ENCODE measurements at places on chromosomes 7 and 10. TPM values are rescaled to one million over a fixed set of nuclear protein-coding genes. Genes with fewer than 3 reads are reported as not detected.

KLF14 gene
- 0.20 TPM for total RNA-seq

CPA4 gene
- total RNA-seq = 25.9 TPM

NACAD gene
- 0.08 TPM for total RNA-seq

DNA sequence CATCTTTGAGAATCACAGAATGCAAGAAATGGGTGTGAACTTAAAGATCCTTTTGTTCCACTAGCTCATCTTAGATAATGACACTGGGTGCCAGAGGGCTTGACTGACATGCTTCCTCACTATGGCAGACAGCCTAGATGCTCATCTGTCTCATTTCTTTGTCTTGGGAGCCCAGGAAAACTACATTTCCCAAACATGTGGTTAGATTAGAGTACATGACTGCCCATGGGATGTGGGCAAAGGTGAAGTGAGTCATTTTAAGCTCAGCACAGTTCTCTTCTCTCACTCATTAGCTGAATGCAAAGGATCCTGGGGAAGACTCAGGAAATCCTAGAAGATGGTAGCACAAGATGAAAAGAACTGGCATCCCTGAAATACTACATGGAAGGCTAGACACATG is 32.5 kb upstream of the TBX20 start:
- DNase-seq = peak; percentile 85

- no peak for DNase-seq
Observed at GRCh38 chr10:71124921-71125748, 87.2 kb upstream of the UNC5B start.

- no peak for DNase-seq
Observed at GRCh38 chr10:72814099-72814790, 79.3 kb upstream of the OIT3 start.

AMZ1 gene
- total RNA-seq = not detected

CPXM2 gene
- total RNA-seq = not detected

DNA sequence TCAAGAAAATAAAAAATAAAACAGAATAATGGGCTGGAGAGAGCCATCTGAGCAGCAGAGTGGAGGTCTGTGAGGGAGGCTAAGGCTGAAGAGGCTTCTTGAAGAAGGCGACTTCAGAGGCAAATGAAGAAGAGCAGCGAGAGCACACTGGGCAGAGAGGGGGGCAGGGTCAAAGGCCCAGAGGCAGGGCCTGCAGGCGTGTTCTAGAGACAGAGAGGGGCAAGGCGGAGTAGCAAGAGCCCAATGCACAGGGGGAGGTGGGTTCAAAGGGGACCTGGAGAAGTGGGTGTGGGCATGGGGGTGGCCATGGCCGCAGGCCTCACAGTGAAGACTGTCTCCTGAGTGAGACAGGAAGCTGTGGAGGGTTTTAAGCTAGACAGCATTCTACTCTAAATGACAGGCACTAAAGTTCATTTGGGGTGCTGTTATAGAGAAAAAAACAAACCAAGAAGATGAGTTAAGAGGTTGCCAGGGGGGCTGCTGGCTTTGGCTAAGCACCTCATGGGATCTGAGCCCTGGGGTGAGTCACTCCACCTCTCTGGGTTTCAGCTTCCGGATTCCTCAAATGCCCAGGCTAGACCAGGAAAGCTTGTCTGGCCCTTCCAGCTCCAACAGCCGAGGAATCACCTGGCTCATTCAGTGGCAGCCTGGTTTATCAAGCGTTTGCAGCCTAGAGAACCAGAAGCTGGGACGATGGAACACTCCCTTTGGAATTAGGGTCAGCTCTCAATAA is 81.7 kb downstream of the DLG5 start:
- peak; percentile 93 for DNase-seq

GRCh38 chr10:96743988-96744585 is 23.8 kb upstream of the PIK3AP1 start:
- DNase-seq = peak; percentile 28

CCDC172 gene
- not detected for total RNA-seq

ECHDC3 gene
- 2.1 TPM for total RNA-seq

DNA sequence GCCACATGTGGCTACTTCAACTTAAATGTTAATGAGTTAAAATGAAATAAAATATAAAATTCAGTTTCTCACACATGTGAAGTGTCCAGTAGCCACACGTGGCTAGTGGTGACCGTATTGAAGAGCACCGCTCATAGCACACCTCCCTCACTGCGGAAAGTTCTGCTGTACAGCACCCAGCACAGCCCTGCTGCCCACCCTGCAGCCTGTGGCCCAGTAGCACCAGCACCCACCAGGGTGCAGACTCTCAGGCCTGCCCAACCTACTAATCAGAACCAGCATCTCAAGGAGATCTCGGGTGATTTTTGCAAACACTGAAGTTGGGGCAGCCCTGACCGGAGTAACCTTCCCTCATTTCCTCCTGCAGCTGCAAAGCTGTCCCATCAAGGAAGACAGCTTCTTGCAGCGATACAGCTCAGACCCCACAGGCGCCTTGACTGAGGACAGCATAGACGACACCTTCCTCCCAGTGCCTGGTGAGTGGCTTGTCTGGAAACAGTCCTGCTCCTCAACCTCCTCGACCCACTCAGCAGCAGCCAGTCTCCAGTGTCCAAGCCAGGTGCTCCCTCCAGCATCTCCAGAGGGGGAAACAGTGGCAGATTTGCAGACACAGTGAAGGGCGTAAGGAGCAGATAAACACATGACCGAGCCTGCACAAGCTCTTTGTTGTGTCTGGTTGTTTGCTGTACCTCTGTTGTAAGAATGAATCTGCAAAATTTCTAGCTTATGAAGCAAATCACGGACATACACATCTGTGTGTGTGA is 162.8 kb upstream of the LANCL2 start:
- DNase-seq = no peak

DNA sequence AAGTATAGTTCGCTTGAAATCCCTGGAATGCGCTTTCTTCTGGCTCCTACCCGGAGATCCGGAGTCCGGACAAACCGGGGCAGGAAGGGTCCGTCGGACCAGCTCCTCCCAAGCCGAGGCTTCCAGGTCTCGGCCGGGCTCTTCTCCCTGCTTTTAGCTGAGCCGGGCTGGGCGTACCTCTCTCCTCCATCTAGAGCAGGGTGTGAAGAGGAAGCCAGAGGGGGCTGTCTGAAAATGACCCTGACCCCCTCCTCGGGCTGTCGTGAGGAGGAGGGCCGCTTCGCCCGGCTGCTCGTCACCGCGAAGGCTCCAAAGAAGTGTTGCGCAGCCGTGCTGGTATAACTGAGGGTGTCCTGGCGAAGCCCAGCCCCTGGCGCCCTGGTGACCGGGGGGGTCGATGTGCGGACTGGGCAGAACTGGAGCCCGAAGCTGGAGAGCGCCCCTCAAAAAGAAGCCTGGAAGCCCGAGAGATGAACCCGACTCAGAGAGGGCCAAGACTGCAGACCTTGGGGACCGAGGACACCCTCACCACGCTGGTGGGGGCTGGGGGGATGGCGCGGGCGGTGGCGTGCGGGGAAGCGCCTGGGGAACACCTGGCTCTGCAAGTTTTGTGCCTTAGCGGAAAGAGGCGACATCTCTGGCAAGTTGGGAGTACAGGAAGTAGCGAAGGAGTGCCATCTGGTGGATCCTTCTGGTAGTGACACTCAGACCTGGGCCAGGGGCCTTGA is 5.7 kb downstream of the KAZALD1 start:
- DNase-seq = peak; percentile 74

ASB10 gene
- not detected for total RNA-seq

CTAGE4 gene
- total RNA-seq = 0.17 TPM

TMEM213 gene
- not detected for total RNA-seq

GPR26 gene
- not detected for total RNA-seq

SVOPL gene
- not detected for total RNA-seq

- DNase-seq = no peak
Observed at GRCh38 chr7:12572941-12573575, 2.5 kb downstream of the SCIN start.

GRCh38 chr7:33395340-33395739 is 266.0 kb downstream of the BBS9 start:
- DNase-seq = no peak

GRCh38 chr7:47814905-47815613 is 133.2 kb downstream of the PKD1L1 start:
- DNase-seq = no peak

DNA sequence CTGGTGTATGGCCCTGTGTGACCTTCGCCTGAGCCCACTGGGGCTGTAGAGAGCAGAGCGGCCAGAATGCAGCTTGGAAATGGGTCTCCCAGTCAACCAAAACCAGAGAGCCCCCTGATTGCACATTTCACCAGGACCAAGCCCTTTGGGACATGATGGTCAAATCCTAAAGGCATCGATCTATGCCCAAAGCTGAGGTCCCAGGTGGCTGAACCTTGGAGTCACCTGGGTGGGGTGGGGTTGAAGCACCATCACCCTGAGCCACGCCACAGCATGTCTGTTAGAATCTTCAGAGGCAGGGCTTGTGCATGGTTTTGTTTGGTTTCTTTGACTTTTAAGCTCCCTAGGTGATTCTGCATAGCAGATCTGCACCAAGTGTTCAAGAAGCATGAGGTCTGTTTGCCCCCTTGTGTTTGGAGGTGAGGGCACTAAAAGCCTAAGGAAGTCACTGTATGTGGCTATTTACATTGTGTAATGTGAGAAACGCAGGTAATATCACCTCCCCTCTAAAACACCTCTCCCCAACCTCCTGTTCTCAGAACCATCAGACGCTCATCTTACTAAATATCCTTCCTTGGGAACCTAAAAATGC is 9.6 kb downstream of the PKD1L1 start:
- DNase-seq = no peak

ZCWPW1 gene
- total RNA-seq = 1.1 TPM

DNA sequence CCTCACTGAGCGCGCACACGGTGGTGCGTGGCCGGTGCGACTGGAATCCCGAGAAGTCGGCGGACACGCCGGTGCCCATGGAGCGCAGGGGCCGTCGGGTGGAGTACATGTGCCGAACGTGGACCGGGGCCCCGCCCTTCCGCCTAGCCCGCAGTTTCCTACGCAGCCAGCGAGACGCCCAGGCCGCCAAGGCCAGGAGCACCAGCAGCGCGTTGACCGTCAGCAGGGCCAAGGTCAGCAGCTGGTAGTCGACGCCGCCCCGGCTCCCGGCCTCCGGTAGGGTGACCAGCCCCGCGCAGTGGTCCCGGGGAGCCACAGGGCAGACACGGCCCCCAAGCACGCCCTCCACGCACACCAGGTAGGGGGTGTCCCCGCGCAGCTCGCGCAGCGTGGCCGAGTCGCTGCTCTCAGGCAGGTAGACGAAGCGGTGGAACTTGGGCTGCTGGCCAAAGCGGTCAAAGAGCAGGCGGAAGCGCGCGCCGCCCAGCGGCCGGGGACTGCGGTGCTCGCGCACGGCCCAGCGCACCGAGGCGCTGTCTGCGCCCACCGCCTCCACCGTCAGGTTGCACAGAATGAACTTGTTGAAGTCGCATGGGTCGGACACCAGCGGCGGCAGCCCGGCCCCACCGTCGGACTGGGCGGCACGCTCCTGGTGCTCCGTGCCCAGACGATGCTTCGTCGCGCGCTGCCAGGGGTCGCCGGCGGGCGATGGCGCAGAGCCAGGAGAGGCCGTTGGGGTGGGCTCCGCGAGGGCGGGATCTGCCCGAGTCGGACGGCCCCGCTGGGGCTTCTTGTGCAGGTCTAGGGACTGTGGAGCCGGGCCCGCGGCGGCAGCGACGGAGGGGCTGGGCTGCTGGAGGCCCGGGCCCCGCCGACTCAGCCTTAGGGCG is 2.2 kb downstream of the TRIL start:
- no peak for DNase-seq

GRCh38 chr7:106143711-106144337 is 31.7 kb upstream of the SYPL1 start:
- DNase-seq = no peak

DNA sequence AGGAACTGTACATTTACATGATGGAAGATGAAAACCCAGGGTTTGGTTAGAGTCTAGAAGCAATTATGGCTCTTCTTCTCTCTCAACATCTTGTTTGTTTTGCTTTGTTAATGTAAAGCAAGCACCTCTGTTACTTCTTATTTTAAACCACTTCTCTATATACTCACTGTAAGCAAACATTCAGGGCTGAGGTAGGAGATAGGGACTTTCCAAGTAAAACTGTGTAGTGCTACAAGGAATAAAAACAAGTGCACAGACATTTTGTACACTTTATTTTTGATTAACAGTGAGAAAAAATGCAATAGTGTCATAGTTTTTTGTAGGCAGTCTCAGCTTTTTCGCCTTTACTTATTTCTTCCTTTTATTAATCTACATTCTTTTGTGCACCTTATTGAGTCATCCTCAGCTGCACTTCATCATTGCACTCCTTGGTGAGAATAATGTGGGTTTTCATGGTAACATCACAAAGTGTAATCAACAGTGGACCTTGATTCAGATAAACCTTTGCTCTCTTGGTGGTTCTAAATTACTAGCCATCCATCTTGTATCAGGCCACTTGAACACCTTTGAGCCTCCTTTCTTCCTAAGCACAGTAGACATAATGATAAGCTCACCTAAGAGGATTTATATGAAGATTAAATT is 52.9 kb downstream of the ELMO1 start:
- no peak for DNase-seq

GRCh38 chr10:35426657-35427056 is 90.3 kb downstream of the CCNY start:
- no peak for DNase-seq

CAMK2B gene
- total RNA-seq = 0.02 TPM

GRCh38 chr10:22712956-22713852 is 1.2 kb downstream of the PIP4K2A start:
- DNase-seq = peak; percentile 31

- no peak for DNase-seq
Observed at GRCh38 chr10:3803927-3804741, 19.1 kb upstream of the KLF6 start.

DNA sequence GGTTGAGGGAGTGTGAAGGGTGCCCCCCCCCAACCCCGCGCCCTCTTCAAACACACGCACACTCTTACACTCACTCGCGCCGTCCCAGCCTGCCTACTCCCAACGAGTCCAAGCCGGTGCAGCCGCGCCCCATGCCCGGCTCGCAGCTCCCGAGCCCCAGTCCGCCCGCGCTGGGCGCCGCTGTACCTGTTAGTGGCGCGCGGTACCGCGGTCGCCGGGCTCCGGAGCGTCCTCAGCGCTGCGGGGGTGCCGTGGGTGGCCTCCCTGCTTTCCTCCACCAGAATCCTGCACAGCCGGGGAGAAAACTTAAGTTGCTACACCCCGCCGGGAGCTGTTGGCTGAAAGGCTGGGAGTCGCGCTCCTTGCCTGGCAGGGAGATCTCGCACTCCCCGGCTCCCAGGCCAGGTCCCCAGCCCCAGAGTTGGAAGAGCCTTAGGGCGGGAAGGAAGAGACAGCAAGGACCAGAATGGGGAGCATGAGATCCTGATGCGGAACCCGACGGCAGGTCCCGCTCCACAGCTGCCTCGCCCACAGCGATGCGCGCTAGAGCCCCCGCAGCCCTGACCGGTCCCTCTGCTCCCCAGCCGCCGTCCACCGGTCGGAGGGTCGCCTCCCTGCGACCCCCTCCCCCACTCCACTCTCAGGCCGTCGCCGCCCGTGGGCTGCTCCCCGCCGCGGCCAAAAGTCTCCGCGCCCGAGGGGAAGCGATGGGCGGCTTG is 863 bp downstream of the ST8SIA6 start:
- peak; percentile 29 for DNase-seq

Measured in HT1080 (cell line).